ENCODE measurements at places on chromosomes 2 and 18.

- DNase-seq: no peak
Measured at GRCh38 chr18:56501896-56502295, 136.5 kb downstream of the TXNL1 start.

GRCh38 chr2:229686122-229686919 lies 28.0 kb downstream of the DNER start:
- DNase-seq: no peak

GRCh38 chr18:45901654-45902210 lies 65.4 kb downstream of the EPG5 start:
- no peak for DNase-seq

- no peak for DNase-seq
Measured at GRCh38 chr2:139854769-139855483, 1074.7 kb upstream of the NXPH2 start.

GRCh38 chr2:143451642-143452281 lies 322.5 kb downstream of the ARHGAP15 start:
- DNase-seq: peak; percentile 36

DNA sequence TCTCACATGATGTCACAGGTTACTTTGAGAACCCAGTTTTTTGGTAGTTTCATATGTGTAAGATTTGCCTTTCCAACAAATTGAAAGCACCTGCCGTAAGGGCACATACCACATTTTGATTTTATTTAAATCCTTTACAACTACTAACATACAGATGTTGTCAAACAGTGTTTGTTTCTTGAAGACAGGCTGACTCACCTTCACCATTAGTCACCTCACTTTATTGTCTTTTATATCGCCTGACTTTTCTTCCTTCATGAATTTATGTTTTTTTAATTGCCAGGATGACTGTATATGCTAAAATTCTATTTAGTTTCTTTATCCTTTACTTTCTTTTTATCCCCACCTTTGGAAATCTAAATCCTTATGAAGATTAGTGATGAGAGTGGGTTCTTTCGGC lies 886.7 kb downstream of the SUCLG1 start:
- DNase-seq: no peak

DNA sequence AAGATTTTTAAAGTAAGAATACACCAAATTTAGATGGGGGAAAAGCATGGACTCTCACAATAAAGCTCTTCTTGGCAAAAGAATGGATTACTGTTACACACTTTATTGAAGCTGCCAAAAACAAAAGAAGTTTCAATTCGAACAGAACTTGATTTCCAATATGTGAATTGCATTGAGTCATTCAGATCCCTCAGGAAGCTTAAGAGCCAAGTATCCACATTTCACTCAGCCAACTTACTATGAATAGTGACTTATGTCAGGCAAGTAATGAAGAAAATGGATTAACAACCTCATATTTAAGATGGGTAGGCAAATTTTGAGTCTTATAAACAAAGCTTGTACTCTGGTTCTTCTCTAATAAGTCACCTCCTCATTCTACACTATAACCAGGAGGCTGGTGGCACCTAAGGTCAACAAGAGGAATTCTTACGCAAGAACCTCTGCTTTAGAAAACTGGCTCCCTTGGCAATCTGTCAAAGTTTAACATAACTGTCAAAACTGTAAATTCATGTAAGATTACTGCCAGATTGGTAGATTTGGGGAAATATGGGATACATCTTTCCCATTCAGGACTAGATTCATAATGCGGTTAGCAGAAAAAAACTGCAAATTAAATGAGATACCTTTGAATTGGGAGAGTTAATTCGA lies 6.0 kb downstream of the HADHA start:
- peak; percentile 26 for DNase-seq

DNA sequence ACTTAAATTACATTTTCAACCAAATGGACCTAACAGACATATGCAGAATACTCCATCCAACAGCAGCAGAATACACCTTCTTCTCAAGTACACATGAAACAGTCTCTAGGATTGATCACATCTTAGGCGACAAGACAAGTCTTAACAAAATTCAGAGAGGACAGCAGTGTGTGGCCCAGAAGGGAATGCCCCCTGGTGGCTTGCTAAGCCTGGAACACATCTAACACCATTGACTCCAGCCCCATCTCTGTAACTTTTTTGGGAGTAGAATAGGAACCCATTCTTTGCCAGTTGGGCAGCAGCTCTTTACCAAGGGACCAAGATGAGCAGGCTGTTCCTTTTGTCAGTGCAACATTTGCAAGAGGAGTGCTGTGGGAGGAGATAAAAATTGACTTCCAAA lies 249.9 kb downstream of the PLCL1 start:
- DNase-seq: no peak

DNA sequence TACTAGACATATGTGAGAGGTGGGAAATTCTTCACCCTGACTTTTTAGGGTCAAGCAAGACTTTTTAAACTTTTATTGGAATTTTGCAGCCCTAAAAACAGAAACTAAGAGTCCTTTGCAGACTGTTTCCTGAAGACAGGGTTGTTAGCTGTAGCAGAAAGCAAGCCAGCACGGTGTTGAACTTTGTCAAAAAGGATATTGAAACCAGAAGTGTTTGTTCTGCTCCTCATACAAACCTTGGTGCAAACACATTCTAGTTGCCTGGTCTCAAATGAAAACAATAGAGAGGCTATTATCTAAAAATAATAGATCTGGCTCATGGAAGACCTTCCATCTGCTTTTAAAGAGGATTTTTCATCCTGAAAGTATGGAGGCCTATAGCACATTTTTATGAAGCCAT lies 65.8 kb upstream of the IGFBP5 start:
- no peak for DNase-seq

Data from GF-D8 (cell line).